ENCODE measurements at places on chromosomes 7 and 10.

- no peak for DNase-seq
These were observed 328.7 kb downstream of the CXCL12 start for GRCh38 chr10:44056206-44056605.

- no peak for DNase-seq
These were observed 139.3 kb downstream of the SLC25A13 start for GRCh38 chr7:96182424-96183158.

- DNase-seq = no peak
These were observed 18.6 kb downstream of the OGDHL start for GRCh38 chr10:49743464-49744075.

GRCh38 chr10:86658751-86659150, 4.4 kb downstream of the OPN4 start:
- DNase-seq = no peak

- DNase-seq = no peak
These were observed 618.2 kb downstream of the TNS3 start for GRCh38 chr7:46963719-46964118.

GRCh38 chr10:119651514-119652360, 557 bp downstream of the BAG3 start:
- DNase-seq = no peak

DNA sequence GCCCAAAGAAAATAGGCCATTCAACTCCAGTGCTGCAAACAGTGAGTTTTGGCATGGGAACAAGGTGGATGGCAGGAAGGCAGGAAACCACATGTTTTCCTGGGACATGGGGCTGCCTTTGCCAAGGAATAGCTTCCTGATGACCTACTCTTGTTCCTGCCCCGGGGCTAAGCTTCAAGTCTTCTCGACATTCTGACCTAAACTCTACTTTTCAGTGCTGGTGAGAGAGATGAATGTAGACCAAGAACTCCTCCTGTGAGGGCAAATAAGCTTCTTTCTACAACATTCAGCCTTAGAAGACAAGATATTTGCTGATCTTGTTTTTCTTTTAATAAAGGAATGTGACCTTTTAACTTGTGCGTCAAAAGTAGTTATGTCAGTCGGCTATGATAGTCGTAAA, 199.0 kb downstream of the GPR37 start:
- no peak for DNase-seq

DNA sequence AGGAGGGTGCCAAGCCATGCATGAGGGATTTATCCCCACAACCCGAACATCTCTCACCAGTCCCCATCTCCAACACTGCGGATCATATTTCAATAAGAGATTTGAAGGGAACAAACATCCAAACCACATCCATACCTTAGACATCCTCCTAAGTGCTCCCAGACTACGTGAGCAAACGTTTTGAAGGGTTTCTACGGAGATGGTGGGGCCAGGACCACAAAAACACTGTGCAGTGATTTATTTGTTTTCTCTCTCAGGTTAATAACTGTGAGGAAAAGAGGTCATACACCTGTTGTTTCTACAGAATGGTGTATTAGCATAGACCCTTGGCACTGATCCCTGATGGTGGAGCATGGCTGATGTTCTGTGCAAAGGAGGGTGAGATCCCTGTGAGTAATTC, 277.8 kb downstream of the FRMD4A start:
- DNase-seq = no peak

GRCh38 chr10:15313843-15314242, 57.2 kb downstream of the FAM171A1 start:
- DNase-seq = no peak

DNA sequence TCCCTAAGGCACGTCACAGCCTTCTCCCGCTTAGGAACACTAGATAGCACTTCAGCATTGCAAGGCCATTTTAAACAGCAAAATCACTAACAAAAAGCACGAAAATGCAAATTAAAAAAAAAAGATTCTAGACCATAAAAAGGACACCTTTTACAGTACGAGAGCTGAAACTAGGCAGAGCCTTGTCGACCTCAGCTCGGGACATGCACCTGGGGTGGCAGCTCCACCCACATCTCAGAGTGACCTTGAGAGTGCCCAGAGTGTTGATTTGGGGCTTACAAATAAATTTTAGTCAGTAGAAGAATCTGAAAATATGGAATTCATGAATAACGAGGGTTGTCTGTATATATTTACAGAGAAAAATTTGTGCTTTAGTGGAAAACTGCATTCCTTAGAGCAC, 1.1 kb downstream of the MRPS24 start:
- DNase-seq = no peak

GRCh38 chr10:114273910-114274309, 34.9 kb downstream of the VWA2 start:
- no peak for DNase-seq

DNA sequence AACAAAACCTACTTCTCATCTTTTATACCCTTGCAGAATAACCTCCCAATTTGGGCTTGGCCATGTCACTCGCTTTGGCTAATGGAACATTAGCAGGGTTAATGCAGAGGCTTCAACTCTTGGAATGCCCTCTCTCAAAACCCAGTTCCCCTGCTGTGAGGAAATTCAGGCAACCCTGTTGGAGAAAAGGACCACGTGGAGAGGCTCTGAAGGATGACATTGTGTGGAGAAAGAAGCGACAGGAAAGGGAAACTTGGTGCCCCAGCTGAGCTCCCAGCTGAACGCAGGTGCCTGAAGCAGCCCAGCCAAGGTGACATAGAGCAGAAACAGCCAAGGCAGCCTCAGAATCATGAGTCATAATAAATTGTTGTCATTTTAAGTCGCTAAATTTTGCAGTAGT, 214.2 kb upstream of the GHITM start:
- no peak for DNase-seq

DNA sequence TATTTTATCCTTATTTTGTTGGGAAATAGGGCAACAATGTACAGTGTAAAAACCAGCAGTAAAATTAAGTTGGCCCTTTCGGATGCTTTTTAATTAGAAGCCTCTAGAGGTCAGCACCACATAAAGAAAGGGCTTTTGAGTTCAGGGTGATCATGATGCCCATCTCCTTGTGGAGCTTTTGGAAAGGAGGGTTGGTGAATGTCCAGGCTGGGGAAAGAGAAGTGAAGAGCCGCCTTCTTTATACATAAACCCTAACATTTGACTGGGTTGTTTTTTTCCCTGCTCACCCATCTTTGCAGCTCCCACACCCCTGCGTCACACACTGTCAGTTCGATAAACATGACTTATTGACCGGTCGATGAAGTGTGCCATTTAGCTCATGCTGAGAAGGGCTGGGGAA, 29.8 kb downstream of the MTURN start:
- DNase-seq = no peak

GRCh38 chr10:129307141-129307540, 159.9 kb upstream of the MGMT start:
- no peak for DNase-seq

DNA sequence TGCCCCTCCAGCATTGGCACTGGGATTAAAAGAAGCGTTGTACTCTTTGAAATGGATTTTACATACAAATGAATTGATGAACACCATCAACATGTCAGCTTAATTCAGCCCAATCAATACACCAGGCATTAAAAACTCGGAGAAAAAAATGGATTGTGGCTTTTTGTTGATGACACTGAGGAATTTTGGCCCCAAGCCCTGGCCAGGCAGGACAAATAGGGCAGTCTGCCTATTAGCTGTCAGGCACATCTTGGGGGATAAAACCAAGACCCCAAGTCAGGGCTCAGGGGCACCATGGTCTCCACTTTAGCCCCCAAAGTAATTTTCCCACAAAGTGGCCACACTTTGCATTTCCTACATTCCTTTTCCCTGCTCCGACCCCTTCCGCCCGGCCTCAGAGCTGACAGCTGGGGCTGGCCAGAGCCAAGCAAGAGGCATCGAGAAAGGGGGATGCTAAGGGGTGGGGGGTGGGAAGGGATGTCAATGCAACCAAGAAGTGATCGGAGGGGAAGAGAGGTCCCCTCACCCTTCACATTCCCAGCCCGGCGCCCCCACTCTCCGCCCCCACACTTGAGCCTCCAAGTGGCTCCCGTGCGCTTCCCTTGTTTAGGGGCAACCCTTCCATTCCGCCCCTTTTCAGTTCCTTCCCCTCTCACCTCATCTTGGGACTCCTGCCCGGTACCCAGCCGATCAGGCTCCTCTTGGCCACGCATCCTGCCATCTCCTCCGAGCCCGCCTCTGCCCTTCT, 711 bp downstream of the HIP1 start:
- DNase-seq = no peak

- no peak for DNase-seq
These were observed 171.8 kb downstream of the MLLT10 start for GRCh38 chr10:21705828-21706176.

GRCh38 chr7:157418204-157419034, 81.6 kb downstream of the DNAJB6 start:
- DNase-seq = no peak

DNA sequence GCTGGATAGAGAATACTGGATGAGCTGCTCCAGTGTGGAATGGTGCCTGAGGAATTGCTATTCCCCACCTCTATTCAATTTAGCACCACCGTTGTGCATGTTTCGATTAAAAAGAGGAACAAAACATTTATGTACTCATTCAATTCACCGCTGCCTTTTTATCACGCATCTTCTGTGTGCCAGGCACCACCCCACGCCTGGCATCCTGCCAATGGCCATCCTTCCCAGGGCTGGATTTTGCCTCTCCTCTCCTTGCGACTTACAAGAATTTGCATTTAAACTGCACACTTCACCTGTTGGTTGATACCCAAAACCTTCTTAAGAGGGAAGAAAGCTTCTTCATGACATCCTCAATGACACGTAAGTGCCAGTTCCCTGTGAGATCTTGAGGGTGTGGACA, 110.2 kb upstream of the DPP6 start:
- no peak for DNase-seq

DNA sequence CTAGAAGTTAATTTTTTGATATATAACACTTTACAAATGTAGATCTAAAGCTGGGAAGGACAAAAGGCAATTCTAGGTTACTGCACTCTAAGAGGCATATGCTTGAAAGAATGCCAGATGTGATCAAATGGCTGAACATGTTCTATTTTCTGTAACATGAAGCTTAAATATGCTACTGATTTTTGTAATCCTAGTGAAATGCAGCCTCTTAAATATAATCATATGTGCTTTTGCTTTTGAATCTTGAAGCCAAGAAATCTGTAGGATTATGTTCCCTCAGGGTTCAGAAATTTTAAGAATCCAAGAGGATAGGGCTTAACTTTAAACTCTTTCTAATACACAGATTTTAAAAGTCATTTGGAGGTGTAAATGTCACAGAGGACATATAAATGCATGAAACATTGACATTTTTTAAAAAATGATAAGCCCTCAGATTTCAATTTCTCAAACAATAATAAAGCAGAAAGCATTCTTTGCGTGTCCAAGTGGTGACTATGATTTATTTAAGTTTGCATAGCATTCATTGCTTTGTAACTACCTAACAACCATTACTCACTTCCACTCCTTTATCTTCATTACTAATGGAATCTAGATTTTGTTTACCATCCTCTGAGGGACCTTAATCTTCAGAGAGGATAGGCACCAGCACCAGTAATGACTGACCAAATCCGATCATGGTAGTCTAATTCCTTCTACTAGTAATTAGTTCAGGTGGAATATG, 170.4 kb downstream of the MAGI2 start:
- DNase-seq = no peak

GRCh38 chr7:28155964-28156363, 24.6 kb downstream of the JAZF1 start:
- DNase-seq = no peak

DNA sequence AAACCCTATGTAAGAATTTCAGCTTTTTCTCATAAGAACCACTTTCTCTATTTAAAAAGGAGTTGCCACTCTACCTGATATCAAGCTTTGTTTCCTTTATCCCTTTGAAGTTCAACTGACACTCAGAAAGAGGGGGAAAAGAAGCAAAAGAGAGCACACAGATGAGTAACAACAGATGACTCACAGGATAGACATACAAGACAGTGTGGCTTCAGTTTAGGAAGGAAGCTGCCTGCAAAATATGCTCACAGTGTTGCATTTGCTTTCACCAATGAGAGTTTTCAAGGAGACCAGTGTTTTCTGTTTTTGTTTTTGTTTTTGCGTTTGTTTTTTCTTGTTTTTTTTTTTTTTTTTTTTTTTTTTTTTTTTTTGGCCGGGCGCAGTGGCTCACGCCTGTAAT, 1181.6 kb downstream of the DNAJB9 start:
- no peak for DNase-seq

- no peak for DNase-seq
These were observed 63.2 kb downstream of the CACNB2 start for GRCh38 chr10:18203471-18203870.

GRCh38 chr7:87561102-87561501, 39.6 kb downstream of the ABCB1 start:
- no peak for DNase-seq

DNA sequence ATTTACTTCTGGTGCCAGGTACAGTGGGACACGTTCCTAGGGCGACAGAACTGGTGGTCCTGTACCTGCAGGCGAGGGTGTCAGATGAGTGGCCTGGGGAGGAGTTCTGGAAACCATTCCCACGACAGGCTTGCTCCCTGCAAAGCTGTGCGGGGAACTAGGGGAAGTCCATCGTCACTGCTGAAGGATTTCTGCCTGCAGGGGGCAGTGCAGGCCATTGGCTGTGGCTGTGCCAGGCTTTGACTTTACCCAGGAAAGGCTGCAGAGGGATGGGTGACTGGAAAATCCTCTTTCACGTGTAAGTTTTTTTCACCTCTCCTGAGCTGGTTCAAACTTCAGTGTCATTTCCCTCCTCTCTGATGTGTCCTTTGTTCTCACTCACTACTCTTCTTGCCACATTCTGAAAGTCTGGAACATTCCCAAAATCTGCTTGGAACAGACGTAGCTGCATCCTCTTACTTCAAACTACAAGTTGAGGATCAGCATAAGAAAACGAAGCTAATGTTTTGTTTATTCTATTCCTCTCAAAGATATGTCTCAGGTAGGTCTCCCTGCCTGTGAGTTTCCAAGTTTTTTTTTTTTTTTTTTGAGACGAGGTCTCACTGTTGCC, 126.5 kb downstream of the SH2D4B start:
- peak; percentile 0 for DNase-seq

DNA sequence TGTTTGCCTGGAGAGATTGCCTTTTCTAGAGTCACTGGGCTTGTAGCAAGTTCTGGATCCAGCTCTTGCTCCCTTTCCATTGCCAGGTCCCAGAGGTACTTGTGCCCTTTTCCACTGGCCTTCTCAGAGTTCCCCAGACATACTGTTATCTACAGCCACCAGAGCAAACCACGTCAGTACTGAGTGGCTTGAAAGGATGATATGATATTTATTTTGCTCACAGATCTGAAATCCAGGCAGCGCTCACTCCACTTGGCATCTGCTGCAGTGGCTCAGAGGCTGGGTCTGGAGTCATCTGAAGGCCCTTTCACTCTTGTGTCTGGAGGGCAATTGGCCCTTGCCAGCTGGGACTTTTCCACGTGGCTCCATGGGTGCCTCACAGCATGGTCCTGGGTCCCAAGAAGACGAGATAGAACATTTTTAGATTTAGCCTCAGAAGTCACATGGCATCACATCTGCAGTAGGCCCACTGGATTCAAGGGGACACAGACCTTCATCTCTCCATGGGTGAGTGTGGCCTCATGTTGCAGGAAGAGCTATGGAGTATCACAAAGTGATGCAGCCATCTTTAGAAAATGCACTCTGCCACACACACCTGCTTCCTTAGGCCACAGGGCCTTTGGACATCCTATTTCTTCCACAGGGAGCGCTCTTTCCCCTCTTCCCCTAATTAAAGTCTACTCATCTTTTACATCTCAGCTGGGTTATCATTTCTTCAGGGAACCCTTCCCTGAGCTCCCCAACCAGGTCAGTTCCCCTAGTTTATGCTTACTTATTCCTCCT, 22.9 kb upstream of the TCF7L2 start:
- no peak for DNase-seq

GRCh38 chr10:65518379-65518778, 1407.5 kb upstream of the LRRTM3 start:
- DNase-seq = no peak

Measured in activated CD8-positive, alpha-beta memory T cell treated with anti-CD3 and anti-CD28 coated beads for 4 hours (primary cell).